ENCODE measurements at places on chromosomes 7 and 10. TPM values are rescaled to one million over a fixed set of nuclear protein-coding genes. Genes with fewer than 3 reads are reported as not detected.

The MCM10 gene
- total RNA-seq: 112 TPM

GRCh38 chr10:61837755-61838171 is 63.7 kb upstream of the ARID5B start:
- H3K27ac ChIP-seq: no peak overlapping the region
- DNase-seq: no peak
- H3K4me1 ChIP-seq: peaks cover 7% of the 10 kb centered on the region
- no peak overlapping the region for H3K4me3 ChIP-seq
- no peaks in the 10 kb centered on the region for H3K27me3 ChIP-seq
- no peaks in the 10 kb centered on the region for H3K36me3 ChIP-seq

GRCh38 chr7:76262683-76263402 is 39.6 kb upstream of the HSPB1 start:
- DNase-seq: peak; percentile 80
- H3K4me3 ChIP-seq: no peak overlapping the region
- no peaks in the 10 kb centered on the region for H3K36me3 ChIP-seq
- H3K27ac ChIP-seq: no peak overlapping the region
- H3K4me1 ChIP-seq: peaks cover 2% of the 10 kb centered on the region

DNA sequence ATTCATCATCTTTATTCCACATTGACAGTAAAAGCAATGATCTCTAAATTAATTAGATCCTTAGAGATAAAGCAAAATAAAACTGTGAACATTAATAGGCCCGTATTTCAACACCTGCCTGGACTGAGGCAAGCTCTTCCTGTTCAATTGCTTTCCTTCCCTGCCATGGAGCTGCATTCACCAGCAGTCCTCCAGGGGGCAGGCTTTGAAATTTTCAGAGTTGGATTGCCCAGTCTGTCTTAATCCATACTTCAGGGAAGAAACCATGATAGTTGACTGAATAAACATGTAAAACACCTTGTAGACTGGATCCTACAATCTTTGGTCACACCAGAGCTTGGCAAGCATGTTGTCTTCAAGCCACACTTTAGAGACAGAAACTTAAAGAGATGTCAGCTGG is 936.6 kb downstream of the NRG3 start:
- no peak overlapping the region for H3K27ac ChIP-seq
- DNase-seq: no peak
- no peaks in the 10 kb centered on the region for H3K27me3 ChIP-seq
- no peak overlapping the region for H3K4me3 ChIP-seq
- H3K4me1 ChIP-seq: no peaks in the 10 kb centered on the region

DNA sequence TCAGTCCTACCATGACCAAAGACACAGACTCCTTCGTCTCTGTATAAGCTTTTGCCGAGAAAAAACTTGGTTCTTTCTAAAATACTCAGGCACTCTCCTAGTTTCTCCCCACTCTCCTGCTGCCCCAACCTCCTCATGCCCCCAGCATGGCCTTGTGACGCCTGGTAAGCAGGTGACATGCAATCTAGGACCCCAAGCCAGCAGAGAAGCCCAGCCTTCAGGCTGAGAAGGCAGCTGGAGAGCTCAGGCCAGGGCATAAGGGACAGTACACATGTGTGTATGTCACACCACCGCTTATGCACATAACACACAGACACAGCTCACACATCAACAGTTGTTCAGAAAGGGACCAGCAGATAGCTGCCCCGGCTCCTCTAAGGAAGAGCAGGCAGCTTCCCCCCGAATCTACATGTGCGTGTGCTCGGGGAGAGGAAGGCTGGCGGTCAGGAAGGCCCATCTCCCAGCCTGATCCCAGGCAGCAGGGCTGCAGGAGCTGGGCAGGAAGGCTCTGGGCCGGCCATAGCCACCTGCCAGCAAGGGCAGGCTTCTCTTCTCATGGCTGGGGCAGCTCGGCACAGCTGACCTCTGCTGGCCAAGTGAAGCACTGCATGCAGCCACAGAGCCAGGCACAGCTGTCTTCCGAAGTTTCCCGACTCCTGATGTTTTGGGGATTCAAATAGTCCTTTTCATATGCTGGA is 8.5 kb downstream of the DDX56 start:
- peaks cover 53% of the 10 kb centered on the region for H3K36me3 ChIP-seq
- DNase-seq: peak; percentile 90
- H3K27ac ChIP-seq: peak overlapping the region; percentile 38
- H3K4me1 ChIP-seq: no peaks in the 10 kb centered on the region

The PPP1R3C gene
- total RNA-seq: 0.21 TPM

The PCLO gene
- not detected for total RNA-seq

DNA sequence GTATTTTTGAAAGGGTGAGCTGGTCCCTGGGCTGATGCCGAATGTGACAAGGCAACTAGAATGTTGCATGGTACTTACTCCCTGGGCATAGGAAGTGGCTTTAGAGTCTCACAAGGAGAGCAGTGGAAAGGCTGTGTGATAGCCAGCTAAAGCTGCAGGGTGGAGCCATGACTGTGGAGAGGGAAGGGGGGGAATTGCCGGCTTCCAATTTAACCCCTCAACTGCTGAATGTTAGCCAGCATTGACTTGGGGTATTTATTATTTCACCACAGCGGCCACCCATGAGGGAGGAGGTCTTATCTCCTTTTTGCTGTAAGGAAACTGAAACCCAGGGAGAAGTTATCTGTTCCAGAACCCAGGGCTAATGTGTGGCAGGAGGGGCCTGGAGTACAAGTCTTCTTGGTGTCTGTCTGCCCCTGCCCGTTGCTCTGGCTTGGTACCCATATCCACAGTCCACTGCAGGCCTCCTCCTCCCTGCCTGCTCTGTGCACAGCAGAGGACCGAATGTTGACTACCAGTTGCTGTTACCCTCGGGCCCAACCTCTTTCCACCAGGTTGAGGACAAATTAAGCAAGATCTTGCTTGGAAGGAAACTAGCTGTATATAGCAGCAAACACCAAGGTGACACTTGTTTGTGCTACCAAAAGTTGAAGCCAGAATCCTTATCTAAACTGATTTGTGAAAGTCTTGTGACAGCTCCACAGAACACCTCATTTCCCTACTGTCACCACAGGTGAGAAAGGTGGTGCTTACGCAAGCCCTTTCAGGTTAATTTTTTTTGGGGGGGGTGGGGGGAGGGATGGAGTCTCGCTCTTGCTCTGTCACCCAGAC is 37.6 kb downstream of the WBP1L start:
- H3K4me1 ChIP-seq: peaks cover 24% of the 10 kb centered on the region
- no peak for DNase-seq
- H3K4me3 ChIP-seq: no peak overlapping the region
- H3K27me3 ChIP-seq: no peaks in the 10 kb centered on the region
- no peak overlapping the region for H3K27ac ChIP-seq

- no peak for DNase-seq
- H3K36me3 ChIP-seq: no peaks in the 10 kb centered on the region
- H3K4me3 ChIP-seq: no peak overlapping the region
- H3K27ac ChIP-seq: no peak overlapping the region
- H3K4me1 ChIP-seq: no peaks in the 10 kb centered on the region
- no peaks in the 10 kb centered on the region for H3K27me3 ChIP-seq
These were observed 146.3 kb downstream of the NXPH1 start for GRCh38 chr7:8579661-8580194.

- no peaks in the 10 kb centered on the region for H3K4me1 ChIP-seq
- no peaks in the 10 kb centered on the region for H3K36me3 ChIP-seq
- no peak overlapping the region for H3K4me3 ChIP-seq
- no peak overlapping the region for H3K27ac ChIP-seq
- H3K27me3 ChIP-seq: no peaks in the 10 kb centered on the region
- no peak for DNase-seq
These were observed 713 bp upstream of the HOGA1 start for GRCh38 chr10:97583476-97583875.

- no peak for DNase-seq
- H3K36me3 ChIP-seq: no peaks in the 10 kb centered on the region
- no peak overlapping the region for H3K4me3 ChIP-seq
- no peaks in the 10 kb centered on the region for H3K4me1 ChIP-seq
- H3K27ac ChIP-seq: no peak overlapping the region
- no peaks in the 10 kb centered on the region for H3K27me3 ChIP-seq
These were observed 142.3 kb upstream of the EFCAB10 start for GRCh38 chr7:105723572-105723971.

GRCh38 chr10:60522617-60523016 is 132.9 kb upstream of the ANK3 start:
- H3K4me3 ChIP-seq: no peak overlapping the region
- H3K27me3 ChIP-seq: no peaks in the 10 kb centered on the region
- H3K36me3 ChIP-seq: peaks cover 11% of the 10 kb centered on the region
- no peak for DNase-seq
- no peak overlapping the region for H3K27ac ChIP-seq
- peaks cover 12% of the 10 kb centered on the region for H3K4me1 ChIP-seq

The POLR2J2 gene
- 20.2 TPM for total RNA-seq

DNA sequence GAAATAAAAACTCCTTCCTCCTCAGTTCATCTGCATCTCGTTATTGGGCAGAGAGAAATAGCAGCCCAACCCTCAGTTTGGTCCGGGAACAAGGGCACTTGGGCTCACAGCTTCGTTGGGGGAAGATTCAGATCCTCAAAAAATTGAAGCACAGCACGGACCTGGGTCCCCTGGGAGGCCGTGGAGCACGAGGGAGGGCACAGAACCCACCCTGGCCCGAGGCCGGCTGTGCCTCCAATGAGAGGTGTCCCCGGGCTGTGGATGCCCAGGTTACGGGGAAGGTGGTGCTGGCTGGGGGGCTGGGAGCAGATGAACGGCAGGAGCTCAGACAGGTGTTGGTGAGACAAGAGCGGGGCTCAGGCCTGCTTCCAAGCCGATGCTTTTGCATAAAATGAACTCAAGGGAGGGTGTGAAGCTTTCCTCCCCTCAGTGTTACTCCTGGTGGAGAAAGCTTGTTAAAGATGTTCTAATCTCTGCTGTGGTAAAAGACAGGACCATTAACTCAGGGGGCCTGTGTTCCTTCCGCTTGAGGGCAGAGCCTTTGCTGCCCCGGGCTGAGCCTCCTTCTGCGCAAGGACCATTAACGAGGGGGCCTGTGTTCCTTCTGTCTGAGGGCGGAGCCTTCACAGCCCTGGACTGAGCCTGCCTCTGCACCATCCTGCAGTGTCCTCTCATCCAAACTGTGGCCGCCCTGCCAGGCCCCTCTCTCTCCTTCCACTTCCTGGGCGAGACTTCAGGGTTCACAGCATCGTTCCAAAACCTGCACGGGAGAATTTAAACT is 302.2 kb downstream of the ADARB2 start:
- no peaks in the 10 kb centered on the region for H3K4me1 ChIP-seq
- H3K27me3 ChIP-seq: no peaks in the 10 kb centered on the region
- no peak overlapping the region for H3K27ac ChIP-seq
- H3K4me3 ChIP-seq: no peak overlapping the region

- H3K27ac ChIP-seq: no peak overlapping the region
- DNase-seq: no peak
- peaks cover 14% of the 10 kb centered on the region for H3K27me3 ChIP-seq
- no peaks in the 10 kb centered on the region for H3K36me3 ChIP-seq
These were observed 194.4 kb upstream of the IMMP2L start for GRCh38 chr7:111756687-111757178.

GRCh38 chr10:68049289-68050078 is 25.6 kb downstream of the HERC4 start:
- no peaks in the 10 kb centered on the region for H3K27me3 ChIP-seq
- no peak overlapping the region for H3K27ac ChIP-seq
- no peak overlapping the region for H3K4me3 ChIP-seq
- H3K36me3 ChIP-seq: peaks cover 23% of the 10 kb centered on the region

The FFAR4 gene
- not detected for total RNA-seq

Data from activated CD4-positive, alpha-beta T cell treated with anti-CD3 and anti-CD28 coated beads, Interleukin-2, amount 10 ng/mL, durations not matched to agents 24 days and 14 days (primary cell).